ENCODE measurements at places on chromosomes 3 and 15.
A peak's percentile ranks its signal among the peaks of the same experiment; 100 is the strongest.

- H3K27ac ChIP-seq, result no peak overlapping the region
- H3K36me3 ChIP-seq, result no peaks in the 10 kb centered on the region
Observed at GRCh38 chr15:78102741-78103140, 10.4 kb downstream of the SH2D7 start.

- no peaks in the 10 kb centered on the region for H3K36me3 ChIP-seq
- H3K27ac ChIP-seq, result no peak overlapping the region
- peaks cover 4% of the 10 kb centered on the region for H3K4me1 ChIP-seq
- H3K4me3 ChIP-seq, result no peak overlapping the region
Observed at GRCh38 chr3:141460097-141460704, 26.6 kb upstream of the RASA2 start.

- peak; percentile 26 for DNase-seq
- no peaks in the 10 kb centered on the region for H3K27me3 ChIP-seq
- no peaks in the 10 kb centered on the region for H3K36me3 ChIP-seq
- no peak overlapping the region for H3K4me3 ChIP-seq
- H3K4me1 ChIP-seq, result peaks cover 12% of the 10 kb centered on the region
- no peak overlapping the region for H3K27ac ChIP-seq
Observed at GRCh38 chr3:16370872-16371740, 106.1 kb downstream of the OXNAD1 start.

DNA sequence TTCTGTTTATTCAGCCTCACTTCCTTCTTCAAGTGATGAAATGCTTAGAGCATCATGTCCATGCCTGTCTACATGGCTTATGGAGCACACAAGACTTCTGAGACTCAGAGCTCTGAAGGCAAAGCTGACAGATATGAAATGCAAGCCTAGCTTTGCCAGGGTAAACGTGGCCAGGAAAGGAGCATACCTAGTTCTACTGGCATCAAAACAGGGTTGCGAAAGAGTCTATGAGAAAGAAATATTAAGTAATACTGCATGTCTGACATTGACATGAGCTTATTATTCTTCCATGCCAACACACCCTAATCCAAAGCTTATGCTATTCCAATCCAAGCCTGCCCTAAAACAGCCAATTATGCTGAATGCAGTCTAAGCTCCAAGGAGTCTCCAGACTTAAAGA is 391.5 kb downstream of the ERC2 start:
- H3K4me1 ChIP-seq, result no peaks in the 10 kb centered on the region
- H3K36me3 ChIP-seq, result no peaks in the 10 kb centered on the region
- DNase-seq, result no peak
- H3K27me3 ChIP-seq, result no peaks in the 10 kb centered on the region
- H3K27ac ChIP-seq, result no peak overlapping the region

DNA sequence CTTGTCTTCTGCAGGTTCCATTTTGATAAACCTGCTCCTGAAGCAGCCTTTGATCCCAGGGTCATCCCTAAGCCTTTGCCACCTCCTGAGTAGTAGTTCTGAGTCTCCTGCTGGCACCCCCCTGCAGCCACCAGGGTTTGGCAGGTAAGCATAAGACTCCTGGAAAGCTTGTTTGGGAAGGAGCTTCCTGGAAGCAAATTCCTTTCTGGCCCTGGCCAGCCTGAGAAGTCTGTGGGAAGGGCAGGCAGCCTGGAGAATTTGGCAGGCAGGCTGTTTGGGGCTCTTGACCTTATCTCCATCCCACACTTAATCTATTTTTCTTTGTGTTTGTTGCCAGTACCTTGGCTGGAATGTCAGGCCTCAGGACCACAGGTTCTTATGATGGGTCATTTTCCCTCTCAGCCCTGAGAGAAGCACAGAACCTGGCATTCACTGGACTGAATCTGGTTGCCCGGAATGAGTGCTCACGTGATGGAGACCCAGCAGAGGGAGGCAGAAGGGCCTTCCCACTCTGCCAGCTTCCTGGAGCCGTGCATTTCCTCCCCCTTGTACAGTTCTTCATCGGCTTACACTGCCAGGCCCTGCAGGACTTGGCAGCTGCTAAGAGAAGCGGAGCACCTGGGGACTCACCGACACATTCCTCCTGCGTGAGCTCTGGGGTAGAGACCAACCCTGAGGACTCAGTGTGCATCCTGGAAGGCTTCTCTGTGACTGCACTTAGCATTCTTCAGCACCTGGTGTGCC is 13.4 kb downstream of the ATRIP start:
- H3K27me3 ChIP-seq, result no peaks in the 10 kb centered on the region
- H3K4me3 ChIP-seq, result no peak overlapping the region
- H3K4me1 ChIP-seq, result no peaks in the 10 kb centered on the region
- H3K36me3 ChIP-seq, result peaks cover 12% of the 10 kb centered on the region
